ENCODE measurements at places on chromosomes 16 and 17. TPM values are rescaled to one million over a fixed set of nuclear protein-coding genes. Genes with fewer than 3 reads are reported as not detected.

Gene CLDN7
- total RNA-seq, result 4.4 TPM

Gene SLC35G6
- not detected for total RNA-seq

Gene CETP
- 0.60 TPM for total RNA-seq

Gene AIPL1
- total RNA-seq, result not detected

Gene CRYM
- 0.93 TPM for total RNA-seq

Gene KRTAP4-1
- not detected for total RNA-seq

Gene OSBPL7
- 9.8 TPM for total RNA-seq

Gene PHKG2
- 13.0 TPM for total RNA-seq

Gene PPP1R9B
- 51.4 TPM for total RNA-seq

Measured in posterior vena cava (tissue), 2 donors.